ENCODE measurements at places on chromosomes 12 and 14. TPM values are rescaled to one million over a fixed set of nuclear protein-coding genes. Genes with fewer than 3 reads are reported as not detected.

- DNase-seq: no peak
These were observed 13.2 kb downstream of the FMNL3 start for GRCh38 chr12:49693931-49694444.

DNA sequence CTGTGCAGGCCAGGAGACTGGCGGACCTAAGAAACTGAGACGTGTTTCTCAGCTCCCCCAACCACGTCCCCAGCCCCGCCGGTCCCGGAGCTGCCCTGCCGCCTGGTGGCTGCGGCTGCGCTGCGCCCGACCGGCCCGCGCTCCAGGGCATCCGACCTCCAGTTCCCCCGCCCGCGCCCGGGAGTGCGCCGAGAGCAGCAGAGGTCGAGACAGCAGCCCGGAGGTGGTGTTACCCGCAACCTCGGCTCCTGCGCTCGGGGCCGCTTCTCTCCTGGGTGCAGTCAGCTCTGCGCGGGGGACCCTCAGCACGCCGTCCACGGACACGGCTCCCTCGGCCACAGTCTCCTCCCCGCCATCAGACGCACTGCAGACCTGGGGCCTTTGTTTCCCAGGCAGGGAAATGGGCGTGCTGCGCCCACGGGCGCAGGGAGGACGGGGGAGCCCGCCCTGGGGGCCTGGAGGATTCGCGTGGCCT lies 21.6 kb upstream of the GPR132 start:
- peak; percentile 74 for DNase-seq

- no peak for DNase-seq
These were observed 804.4 kb downstream of the FLRT2 start for GRCh38 chr14:86334355-86334754.

DNA sequence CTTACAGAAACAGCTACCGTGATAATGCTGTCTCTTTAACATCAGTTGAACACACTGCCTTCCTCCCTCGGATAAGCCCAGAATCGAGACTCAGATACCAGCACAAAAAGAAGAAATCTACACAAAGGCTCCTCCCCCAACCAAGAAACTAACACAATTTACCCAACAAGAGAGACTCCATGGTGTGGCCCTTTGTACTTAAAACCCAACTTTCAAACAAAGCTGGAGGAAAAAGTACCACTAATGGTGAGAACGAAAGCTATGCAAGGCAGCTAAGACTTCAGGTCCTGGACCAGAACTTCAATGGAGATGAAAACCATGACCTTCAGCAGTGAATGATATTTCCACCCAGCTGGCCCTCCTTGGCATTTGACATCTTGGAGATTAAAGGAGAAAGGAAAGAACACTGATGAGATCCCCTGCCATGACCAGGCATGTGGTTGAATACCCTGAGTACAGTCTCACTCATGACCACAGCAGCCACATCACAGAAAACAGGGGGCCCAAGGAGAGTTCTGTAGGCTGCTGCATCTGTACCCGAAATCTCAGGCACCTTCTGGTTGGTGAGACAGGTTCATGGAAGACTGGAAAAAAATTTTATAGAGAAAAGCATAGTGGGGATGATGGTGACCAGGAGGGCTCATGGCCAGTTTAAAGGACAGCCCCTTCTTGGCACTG lies 36.7 kb downstream of the RBM19 start:
- DNase-seq: no peak

DNA sequence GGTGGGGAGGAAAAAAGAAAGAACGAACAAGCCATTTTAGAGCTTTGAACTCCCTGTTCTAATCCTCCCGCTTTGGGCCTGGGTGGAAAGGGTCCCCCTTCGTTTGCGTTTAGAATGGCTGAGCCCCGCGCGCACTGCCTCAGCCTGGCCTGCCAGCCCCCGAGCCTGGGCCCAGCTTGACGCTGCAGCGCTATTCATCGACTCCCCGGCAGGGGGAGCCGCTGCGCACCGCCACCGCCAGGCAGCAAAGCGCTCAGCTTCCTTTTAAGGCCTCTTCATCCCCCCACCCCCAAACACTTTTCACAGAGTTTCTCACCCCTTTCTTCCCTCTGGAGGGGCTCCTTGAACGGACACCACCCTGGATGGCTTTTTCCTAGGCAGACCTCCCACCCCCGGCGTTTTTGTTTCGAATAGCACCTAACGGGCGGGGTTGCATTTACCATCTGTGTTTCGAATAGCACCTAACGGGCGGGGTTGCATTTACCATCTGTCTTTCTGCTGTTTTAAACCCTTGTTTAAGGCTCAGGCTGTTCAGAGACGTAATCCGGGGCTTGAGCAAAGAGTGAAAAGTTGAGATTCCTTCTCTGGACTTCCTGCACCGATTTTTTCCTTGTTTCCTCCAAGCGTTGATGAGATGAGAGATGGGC lies 56.4 kb upstream of the PIWIL1 start:
- DNase-seq: peak; percentile 18

GRCh38 chr12:43282106-43282505 lies 269.9 kb downstream of the ADAMTS20 start:
- DNase-seq: no peak

DNA sequence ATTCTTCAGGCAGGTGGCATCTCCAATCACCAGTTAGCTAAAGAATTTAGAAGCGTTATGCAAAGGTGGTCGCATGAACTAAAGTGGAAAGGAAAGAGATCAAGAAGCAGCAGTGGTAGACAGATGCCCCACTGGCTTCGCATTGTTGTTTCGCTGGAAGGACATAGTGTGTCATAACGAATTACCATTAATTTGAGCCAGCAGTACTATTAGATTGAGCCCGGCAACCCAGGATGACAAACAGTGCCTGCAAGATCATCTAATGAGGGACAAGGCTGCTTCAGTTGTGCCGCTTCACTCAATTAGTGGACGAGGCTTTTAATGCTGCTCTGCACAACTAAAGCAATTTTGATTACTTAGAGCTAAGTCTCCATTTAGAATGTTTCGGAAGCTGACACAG lies 274.5 kb upstream of the SOX5 start:
- DNase-seq: no peak

- DNase-seq: no peak
These were observed 2.5 kb downstream of the TPH2 start for GRCh38 chr12:71941174-71941573.

DNA sequence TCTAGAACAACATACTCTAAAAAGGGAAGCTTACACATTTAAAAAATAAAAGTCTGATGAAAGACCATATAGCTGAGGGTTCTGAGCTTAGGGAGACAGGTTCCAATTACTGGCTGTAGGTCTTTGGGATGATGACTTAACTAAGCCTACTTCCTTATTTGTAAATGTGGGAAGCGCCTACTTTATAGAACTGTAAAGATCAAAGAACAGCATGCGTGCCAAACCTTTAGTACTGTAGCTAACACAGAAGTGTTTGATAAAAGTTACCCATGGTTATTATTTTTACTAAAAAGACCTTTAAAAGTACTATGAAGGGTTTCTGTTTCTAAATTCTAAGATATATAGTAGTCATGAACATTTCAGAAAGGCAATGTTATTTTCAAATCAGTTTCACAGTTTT lies 35.7 kb downstream of the STK38L start:
- DNase-seq: no peak

- no peak for DNase-seq
These were observed 435.0 kb downstream of the GXYLT1 start for GRCh38 chr12:41709463-41710285.

- no peak for DNase-seq
These were observed 13.4 kb downstream of the C1S start for GRCh38 chr12:7073946-7074345.

DNA sequence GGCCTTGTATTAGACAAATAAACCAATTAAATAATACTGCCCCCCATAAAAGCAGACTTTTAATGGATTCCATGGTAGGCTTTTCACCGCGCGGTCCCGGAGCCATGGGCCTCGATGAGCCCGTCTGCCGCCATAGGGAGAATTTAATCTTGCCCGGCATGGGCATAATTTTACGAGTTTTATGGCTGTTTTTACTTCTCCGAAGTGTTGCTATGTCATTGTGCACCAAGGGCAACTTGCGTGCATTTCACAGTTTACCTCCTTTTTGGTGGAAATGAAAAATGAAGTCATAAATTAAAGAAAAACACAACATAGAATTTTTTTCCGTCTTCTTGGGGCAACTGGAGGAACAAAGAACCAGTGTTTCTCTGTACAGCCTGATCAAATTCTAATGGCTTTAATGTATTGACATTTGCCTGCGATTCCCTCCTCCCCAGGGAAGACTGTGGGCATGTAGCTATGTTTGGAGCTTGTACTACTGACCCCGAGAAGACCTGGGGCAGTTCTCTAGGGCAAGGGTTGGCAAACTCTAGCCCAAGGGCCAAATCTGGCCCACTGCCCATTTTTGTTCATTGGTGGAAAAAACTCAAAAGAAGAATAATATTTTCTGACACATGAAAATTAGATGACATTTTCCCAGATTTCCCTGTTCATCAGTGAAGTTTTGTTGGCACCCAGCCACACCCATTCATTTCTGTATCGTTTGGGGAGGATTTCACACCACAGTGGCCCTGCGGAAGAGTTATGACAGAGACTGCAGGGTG lies 142.7 kb downstream of the CHST11 start:
- DNase-seq: no peak

The KLRC3 gene
- total RNA-seq: not detected

The MSRB3 gene
- total RNA-seq: 122 TPM

The ARHGEF40 gene
- total RNA-seq: 16.5 TPM

The KCNMB4 gene
- 1.4 TPM for total RNA-seq

The RPS6KL1 gene
- 14.5 TPM for total RNA-seq

The PTPN11 gene
- 123 TPM for total RNA-seq
